ENCODE measurements at places on chromosomes 2 and 18.

- no peak for DNase-seq
Observed at GRCh38 chr2:207241198-207241597, 75.5 kb upstream of the KLF7 start.

DNA sequence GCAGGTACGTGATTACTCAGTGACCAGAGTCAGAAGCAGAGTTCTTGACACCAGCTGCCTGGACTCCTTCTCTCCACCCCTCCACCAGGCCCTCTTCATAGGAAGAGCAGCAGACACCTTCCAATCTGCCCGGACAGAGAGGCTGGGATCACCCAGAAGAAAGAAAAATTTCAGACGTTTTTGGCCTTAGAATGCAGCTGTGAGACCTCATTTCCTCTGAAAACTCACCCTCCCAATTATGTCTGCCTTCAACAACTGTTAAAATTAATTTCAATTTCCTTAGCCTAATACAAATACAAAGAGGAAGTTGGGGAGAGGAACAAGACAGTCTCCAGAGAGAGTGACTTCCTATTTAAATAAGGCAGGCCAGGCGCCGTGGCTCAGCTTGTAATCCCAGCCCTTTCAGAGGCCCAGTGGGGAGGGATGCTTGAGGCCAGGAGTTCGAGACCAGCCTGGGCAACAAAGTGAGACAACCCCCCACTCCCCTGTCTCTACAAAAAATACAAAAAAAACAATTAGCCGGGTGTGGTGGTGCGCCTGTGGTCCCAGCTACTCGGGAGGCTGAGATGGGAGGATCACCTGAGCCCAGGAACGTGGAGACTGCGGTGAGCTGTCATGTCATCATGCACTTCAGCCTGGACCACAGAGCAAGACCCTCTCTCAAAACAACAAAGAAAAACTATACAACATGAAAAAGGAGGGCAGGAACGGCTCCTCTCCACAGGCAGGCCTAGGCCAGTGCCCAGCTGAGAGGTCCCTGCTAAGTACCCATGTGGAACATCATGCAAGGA, 1.6 kb downstream of the SLC66A2 start:
- DNase-seq, result no peak

GRCh38 chr2:226431288-226431948, 368.2 kb downstream of the IRS1 start:
- DNase-seq, result no peak

DNA sequence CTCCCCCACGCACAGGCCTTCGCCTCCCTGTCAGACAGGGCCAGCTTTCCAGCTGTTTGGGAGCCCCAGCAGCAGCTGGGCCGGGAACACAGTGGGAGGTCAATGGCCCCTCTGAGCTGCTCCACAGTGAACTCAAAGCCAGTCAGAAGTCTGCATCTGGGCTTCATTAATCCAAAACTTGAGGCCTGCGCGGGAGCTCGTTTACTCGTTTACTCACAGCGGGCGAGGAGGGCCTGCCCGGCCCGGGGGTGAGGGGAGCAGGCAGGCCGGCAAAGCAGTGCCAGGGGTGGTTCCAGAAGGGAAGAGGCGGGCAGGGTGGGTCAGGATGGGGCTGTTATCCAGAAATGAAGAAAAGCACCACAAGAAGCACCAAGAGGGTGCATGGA, 36.8 kb upstream of the SEMA4C start:
- DNase-seq, result no peak

GRCh38 chr2:174561283-174561971, 36.2 kb downstream of the WIPF1 start:
- no peak for DNase-seq

DNA sequence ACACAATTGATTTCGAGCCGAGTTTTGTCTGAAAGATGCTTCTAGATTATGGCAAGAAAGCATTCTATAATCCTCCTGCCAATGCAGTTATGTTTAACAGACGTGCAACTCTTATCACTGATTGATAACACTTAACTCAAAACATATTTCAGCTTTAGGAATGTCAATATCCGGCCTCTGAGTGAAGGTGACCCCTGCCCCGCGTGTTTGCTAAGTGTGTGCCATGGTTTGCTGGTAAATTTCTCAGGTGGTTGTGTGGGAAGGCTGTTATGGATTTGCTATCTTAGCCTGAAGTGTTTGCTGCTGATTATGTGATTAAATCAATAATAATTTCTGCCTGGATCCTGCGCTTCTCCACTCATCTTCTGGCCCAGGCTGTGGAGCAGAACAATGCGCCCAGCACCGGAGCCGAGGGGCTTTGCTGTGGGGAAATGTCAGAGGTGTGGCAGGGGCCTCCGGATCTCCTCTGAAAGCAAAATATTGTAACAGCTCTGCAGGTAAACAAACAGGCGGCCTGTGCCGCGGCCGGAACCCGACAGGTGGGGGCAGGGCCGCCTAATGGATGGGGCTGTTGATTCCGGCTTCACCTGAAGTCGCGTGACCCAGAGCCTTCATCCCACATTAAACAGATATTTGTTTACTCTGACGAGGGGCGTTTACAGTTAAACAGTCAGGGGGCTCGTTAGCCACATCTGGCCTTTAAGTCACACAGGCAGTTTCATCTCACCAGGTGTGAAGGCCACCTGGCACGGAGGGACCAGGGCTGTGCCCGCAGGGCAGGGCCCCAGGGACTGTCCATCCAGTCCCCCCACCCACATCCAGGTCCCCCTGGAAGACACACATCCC, 210.7 kb upstream of the SALL3 start:
- no peak for DNase-seq

- no peak for DNase-seq
Observed at GRCh38 chr2:103809941-103810441, 1043.9 kb upstream of the POU3F3 start.

DNA sequence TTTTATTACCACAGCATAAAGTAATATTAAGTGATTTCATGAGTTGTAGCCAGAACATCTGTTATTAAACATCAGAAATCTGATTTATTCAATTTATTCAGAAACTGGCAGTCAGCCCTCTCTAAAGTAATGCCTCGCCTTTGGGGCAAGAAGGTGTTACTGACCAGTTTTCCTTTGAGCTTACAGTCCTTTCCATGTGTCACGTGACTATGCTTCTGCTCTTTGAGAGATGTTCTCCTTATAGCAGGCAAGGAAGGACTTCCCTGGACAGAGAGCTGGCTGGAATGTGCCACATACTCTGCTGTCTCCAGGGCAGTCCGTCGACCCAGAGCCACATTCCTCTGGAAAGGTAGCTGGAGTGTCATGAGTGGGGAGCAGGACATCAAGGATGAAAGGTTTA, 119.7 kb downstream of the RDH14 start:
- DNase-seq, result no peak

GRCh38 chr18:11096839-11097750, 52.3 kb downstream of the PIEZO2 start:
- DNase-seq, result no peak

- no peak for DNase-seq
Observed at GRCh38 chr2:216001216-216002100, 11.9 kb downstream of the MREG start.

Data from stimulated activated CD4-positive, alpha-beta T cell treated with anti-CD3 and anti-CD28 coated beads, TNF-alpha, amount 100 ng/mL, for 1 hour (primary cell).